SHP77 treated with DMSO at 0.1 percent for 48 hours (cell line): ENCODE measurements at places on chromosomes 3 and 15.

GRCh38 chr3:9214599-9214998 is 34.8 kb downstream of the SRGAP3 start:
- DNase-seq = no peak

DNA sequence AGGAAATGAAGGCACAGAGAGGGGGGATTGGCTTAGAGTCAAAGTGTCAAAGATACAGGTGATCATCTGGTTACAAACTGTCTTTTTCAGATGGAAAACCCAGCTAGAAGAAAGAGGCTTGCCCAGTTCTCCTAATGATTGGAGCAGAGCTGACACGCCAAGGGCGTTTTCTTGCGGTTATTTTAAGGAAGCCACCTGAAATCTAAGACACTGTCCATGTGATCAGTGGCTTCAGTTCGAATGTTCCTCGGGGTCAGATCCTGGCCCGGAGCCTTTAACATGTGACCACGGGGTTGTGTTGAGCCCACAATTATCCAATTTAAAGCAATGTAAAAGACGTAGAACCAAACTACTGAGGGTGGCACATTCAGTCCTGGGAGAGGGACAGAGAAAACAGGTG is 19.5 kb downstream of the FAM43A start:
- no peak for DNase-seq

- no peak for DNase-seq
Measured at GRCh38 chr3:51544011-51544775, 5.7 kb downstream of the RAD54L2 start.

DNA sequence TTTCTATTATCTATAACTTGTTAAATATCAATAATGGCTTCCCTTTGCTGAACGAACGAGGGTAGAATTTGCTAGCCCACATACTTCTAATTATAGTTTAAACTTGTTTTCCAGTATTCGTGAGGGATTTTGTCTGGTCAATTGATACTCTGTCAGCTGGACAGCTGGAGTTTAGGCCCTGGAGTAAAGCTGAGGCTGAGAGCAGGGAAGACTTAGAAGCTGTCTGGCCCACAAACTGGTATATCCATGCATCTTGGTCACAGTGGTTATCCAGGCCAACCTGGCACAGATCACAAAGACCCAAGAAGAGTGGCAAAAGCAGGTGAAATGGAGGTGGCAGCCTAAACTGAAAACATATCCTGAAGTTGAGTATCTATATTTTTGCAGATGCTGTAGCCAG is 19.3 kb downstream of the ARHGAP31 start:
- no peak for DNase-seq

DNA sequence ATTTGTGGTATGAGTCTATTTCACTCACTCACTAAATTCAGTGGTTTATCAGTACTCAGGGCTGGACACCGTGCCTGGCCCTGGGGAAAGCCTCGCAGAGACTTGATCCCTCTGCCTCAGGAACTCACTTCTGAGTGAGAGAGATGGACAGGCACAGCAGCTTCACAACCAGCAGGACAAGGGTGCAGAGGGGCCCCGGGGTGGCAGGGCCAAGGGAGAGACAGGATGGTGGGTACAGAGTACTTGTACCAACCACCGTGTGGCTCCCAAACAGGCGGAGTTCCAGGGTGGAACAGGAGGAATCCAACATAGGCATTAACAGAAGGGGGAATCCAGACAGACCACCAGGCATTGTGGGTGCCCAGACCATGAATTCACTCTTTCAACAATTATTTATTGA is 143.7 kb downstream of the MEGF11 start:
- no peak for DNase-seq

DNA sequence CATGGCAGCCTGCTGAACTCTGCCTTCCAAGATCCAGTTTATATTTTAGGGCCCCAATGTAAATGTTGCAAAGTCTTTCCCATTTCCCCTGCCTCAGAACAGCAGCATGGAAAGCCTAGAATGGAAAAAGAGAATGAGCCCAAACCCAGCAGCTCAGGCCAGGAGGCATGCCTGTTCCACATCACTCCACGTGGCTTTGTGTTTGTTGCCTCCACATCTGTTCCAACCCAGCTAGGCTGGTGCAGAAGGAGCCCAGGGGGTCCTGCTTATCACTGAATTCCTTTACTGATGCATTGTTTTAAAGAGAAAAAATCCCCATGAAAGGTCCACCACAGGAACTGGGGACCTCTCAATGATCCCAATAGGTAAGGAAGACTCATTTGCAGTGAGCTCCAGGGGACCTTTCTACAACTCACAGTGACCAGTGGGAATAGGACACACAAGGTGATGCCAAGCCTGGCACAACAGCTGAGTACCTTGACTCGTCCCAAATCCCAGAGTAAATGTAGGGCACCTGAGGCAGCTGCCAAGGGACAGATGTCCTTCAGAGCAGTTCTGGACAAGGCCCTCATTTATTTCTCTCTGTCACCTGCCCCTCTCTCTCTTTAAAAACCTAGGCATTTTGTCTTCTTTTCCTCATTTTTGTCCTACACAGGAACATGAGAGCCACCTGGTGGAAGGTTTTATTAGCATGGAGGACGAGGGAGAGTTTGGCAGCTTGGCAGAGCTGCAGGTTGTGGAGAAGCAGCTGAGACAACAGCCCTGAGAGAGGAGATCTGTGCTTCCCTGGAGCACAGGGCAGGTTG is 41.7 kb upstream of the ADAMTS17 start:
- peak; percentile 60 for DNase-seq

GRCh38 chr15:62622775-62623174 is 419.8 kb upstream of the TPM1 start:
- no peak for DNase-seq

DNA sequence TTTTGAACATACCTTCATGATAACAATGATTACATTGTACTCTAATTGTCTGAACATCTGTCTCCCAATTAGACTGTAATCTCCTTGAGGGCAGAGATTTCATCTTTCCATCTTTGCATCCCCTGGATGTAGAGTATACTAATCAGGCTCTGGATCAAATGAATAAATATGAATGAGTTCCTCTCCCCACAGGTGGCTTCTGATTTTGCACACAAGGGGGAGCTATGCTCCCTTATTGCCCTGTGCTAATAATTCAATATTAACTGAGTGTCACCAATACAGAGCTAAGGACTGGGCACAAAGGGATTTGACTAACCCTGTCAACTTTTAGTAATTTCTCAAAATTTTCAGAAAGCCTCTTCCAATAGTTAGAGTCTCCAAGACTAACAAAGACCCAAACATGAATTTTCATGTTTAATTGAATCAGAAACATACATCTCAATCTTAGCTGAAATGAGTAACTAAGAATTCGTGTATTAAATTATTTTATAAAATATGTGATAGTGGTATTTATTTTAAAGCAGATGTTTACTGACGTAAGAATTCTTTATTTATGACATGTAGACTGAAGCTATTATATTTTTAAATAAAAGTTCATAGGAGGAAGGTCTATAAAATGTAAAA is 3.0 kb downstream of the DUOXA1 start:
- no peak for DNase-seq

- no peak for DNase-seq
Measured at GRCh38 chr3:44039006-44039405, 202.7 kb upstream of the TOPAZ1 start.

DNA sequence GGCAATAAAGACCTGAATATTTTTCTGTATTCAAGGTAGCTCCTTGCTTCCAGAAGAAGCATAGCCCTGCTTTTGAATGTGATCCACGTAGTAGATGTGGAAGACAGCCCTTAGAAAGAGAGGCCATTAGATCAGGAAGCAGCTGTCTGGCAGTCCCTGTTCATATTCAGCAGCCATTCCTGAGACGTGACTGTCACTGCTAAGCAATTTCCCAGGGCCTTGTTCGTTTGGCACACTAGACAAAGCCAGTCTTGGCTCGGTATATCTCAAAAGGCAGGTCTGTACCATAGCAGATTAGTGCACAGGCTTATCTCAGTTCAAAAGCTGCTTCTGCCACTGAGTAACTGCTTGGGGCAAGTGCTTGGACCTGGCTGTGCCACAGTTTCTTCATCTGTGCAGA is 287.8 kb upstream of the MCTP2 start:
- DNase-seq = no peak

GRCh38 chr3:131735116-131735515 is 232.3 kb upstream of the MRPL3 start:
- no peak for DNase-seq

- peak; percentile 50 for DNase-seq
Measured at GRCh38 chr3:21752749-21753347, 1.8 kb upstream of the ZNF385D start.

GRCh38 chr3:176615826-176616225 is 581.5 kb downstream of the TBL1XR1 start:
- DNase-seq = no peak

DNA sequence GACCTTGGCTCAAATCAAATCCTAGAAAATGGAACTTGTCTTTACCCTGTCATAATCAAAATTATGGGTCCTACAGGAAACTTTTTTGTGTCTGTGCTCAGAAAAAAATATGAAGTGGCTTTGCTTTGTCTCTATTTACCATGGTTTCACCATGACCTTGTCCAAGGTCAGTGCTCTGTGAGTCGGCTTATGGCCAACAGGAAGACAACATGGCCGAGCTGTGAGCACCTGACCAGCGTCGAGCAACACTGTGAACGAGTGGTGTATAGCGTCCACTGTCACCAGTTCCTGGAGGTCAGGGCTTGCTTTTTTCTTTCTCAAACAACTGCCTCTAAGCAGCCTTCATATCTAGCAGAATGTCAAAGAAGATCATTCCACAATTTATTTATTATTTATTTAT is 67.9 kb downstream of the MYO1E start:
- DNase-seq = no peak

DNA sequence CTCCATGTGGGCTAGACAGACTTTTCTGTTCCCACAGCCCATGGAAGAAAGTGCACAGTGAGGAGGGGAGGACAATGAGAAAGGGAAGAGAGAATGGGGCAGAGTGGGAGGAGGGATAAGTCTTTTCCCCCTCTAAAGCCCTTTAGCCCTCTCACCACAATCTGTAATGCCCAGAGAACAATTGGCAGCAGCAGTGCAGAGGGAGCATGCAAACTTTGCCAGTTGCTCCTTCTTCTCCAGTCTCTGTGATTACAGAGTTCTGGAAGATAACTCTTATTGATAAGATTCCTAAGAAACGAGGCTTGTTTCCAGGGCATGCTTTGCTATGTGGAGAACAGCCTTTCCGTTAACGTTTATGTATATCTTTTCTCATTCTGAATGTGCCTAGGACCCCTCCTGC is 50.0 kb upstream of the FMN1 start:
- no peak for DNase-seq

GRCh38 chr15:74167891-74168331 is 5.6 kb upstream of the ISLR start:
- DNase-seq = no peak

DNA sequence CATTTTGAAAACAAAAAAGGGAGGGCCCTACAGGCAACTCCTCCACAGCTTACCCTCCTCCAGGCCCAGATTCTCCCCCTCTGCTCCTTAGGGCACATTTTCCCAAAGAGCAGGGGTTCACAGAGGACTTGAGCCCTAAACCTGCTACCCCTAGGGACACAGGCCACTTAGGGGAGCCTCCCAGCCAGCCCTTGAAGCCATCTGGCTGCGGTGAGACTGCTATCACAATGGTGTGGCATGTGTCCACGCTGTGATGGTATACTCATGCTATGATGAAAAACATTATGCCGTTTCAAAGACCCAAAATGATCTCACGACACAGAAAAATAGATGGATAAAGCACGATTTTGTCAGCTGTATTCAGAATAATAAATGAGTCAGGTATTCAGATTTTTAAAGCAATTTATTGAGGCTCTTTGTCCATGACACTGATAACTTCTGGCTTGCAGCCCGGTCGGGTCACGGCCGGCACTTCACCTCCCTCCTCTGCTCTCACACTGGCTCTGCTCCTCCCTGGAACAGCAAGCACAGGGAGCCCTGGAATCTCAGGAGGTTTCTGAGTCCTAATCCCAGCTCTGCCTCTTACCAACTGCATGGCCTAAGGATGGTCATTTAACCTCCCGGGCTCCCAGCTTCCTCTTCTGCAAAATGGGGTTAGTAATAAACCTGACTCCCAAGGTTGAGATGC is 115.3 kb downstream of the MEGF11 start:
- DNase-seq = peak; percentile 53

GRCh38 chr3:59284926-59285325 is 235.1 kb upstream of the CFAP20DC start:
- DNase-seq = no peak
